Renal cortex interstitium (tissue), 15 donors: ENCODE measurements at places on chromosomes 5 and 9. TPM values are rescaled to one million over a fixed set of nuclear protein-coding genes. Genes with fewer than 3 reads are reported as not detected.

DNA sequence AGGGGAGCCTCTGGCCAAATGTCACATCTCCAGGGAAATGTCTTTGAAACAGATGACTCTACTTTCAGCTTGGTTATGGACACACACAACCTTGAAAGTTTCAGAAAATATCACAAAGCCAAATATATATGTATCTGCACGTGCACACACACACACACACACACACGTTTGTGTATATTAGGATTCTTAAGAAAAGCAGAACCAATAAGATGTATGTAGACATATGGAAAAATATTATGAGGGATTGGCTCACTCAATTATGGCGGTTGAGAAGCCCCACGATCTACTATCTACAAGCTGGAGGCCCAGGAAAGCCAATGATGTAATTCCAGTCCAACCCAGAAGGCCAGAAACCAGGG lies 194.9 kb downstream of the PALM2AKAP2 start:
- DNase-seq = no peak

- no peak for DNase-seq
Measured at GRCh38 chr9:81053298-81054025, 635.9 kb downstream of the TLE1 start.

GRCh38 chr9:95854386-95855020 lies 21.0 kb upstream of the ERCC6L2 start:
- DNase-seq = no peak

- no peak for DNase-seq
Measured at GRCh38 chr9:89212171-89212570, 33.6 kb upstream of the SHC3 start.

DNA sequence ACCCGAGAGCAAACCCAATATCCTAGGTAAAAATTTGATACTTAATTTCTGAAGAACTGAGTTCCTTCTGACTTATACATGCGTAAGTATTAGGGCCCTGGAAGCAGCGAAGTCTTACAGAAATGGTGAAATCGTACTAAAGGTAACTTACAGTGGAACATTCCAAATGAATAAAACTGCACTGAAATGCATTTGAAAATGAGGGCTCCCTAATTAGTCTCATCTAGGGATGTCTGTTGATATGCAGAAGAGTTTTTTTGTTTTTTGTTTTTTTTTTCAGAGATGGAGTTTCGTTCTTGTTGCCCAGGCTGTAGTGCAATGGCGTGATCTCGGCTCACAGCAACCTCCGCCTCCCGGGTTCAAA lies 10.4 kb upstream of the NANS start:
- DNase-seq = no peak

GRCh38 chr9:121811140-121811539 lies 159.7 kb downstream of the DAB2IP start:
- no peak for DNase-seq

DNA sequence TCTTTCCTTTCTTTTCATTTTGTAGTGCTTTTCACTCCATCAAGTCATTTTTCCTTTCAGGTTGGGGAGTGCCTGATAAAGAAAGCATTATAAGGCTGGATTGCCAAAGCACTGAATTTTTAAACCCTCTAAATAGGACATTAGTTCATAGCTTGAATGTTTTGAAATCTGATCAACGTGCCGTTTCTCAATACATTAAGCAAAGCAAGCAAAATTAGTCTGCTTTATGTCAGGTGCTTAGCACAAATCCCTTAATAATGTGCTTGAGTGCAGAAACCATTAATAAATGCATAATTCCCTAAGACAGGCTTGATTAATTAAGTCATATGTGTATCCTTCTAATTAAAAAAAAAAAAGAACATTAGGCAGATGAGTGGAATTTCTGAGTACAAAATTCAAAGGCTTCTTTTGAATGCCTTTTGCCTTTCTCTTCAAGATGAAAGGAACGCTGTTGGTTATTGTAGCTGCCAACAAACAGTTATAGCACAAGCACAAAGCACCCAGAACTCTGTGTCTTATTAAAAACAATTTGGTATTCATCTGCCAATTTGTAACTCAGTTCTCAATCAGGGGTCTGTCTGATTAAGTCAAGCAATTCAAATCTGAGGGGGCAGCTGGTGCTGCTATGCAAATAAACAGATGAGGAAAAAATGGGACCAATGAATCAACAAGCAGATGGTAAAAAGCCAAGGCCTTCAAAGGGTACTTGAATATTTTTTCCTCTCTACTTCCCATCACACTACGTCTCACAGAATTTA lies 233.7 kb downstream of the TLE1 start:
- DNase-seq = no peak

- DNase-seq = peak; percentile 17
Measured at GRCh38 chr5:4295663-4296339, 700.2 kb downstream of the IRX1 start.

- no peak for DNase-seq
Measured at GRCh38 chr5:41482715-41483114, 27.7 kb downstream of the PLCXD3 start.

DNA sequence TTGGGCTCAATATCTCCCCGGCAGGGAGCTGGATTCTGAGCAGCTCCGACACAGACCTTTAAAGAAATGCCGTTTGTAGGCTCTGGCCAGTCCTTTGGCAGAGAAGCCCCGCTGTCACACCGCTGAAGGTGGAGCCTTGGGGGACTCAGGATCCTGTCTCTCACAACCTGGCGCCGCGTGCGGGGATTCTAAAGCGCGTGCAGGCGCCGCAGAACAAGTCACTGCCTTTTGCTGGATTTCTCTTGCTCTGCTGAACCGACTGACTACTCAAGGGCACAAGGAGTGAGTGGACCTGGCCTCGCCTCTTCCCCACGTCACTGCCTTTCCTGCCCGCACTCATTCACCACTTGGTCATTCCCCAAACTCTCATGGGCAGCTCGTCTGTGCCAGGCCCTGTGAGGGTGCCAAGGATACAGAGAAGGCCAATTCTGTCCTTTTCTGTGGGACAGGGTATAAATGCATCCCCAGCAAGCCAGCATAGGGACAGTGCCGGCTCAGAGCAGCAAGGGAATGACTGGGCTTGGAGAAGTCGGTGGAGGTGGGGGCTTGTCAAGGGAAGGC lies 69.3 kb downstream of the CRB2 start:
- DNase-seq = no peak

- DNase-seq = no peak
Measured at GRCh38 chr5:144458216-144458615, 287.5 kb downstream of the KCTD16 start.

DNA sequence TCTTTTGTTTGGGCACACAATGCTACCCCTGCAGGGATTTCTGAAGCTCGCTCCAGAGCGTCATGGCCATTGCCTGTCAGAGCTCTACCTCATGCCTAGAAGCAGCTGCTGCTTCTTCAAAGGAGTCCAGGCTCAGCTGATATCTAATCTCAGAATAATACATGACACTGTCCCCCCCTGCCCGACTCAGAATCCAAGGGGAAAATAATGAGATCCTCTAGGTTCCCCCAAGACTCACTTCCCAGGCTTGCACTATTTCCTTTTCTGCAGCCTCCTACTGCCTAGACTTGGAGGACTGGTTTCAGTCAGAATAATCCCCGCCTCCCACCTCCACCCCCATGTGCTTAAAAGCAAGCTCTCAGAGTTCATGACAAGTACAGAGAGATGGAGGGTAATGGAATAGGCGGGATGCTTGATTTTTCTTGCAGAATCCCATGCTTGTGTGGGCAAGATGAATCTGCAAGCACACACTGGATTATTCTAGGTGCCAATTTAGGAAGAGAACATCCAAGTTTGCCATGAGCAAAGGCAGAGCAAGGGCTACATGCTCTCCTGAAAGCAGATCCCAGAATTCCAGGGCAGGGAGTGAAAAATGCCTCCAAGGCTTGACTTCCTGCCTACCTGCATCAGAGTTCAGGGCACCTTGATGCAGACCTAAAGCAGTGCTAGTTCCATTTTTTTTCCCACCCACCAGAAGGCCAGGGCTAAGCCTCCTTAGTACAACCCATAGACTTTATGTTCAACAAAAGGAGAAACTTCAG lies 97.4 kb upstream of the IFNK start:
- no peak for DNase-seq

- DNase-seq = no peak
Measured at GRCh38 chr5:93267276-93267675, 313.7 kb downstream of the NR2F1-AS1 start.

GRCh38 chr9:78566948-78567675 lies 270.2 kb downstream of the PSAT1 start:
- DNase-seq = no peak

DNA sequence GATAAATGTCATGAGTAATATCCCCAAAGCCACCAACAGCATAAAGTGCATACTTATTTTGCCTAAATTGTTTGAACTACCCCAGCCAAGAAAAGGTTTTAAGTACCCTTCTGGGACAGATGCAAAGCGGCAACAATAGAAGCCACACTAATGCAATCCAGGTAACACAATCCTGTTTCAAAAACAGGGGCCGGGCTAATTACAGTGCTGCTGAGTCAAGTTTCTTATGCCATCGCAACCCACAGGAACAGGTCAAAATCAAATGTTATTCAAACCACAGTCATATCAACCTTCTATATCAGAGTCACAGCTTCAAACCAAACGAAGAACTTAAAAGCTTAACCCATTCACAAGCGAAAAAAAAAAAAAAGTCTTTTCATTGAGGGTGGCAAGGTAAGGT lies 28.3 kb downstream of the EBF1 start:
- DNase-seq = no peak

DNA sequence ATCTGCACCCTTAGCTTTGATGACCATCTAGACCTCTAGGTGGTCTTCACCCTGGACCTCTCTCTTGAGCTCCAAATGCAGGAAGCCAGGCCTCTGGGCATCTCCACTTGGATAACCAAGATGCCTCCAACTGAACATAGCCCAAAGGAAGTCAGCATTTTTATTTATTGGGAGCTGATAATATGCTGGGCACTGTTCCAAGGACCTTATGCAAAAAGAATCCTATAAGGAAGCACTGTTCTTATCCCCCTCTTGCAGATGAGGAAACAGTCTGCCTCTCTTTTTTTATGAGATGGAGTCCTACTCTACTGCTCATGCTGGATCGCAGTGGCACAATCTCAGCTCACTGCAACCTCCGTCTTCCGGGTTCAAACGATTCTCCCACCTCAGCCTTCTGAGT lies 219.9 kb downstream of the CDK5RAP2 start:
- DNase-seq = no peak

- no peak for DNase-seq
Measured at GRCh38 chr5:146290318-146290717, 48.3 kb upstream of the POU4F3 start.

DNA sequence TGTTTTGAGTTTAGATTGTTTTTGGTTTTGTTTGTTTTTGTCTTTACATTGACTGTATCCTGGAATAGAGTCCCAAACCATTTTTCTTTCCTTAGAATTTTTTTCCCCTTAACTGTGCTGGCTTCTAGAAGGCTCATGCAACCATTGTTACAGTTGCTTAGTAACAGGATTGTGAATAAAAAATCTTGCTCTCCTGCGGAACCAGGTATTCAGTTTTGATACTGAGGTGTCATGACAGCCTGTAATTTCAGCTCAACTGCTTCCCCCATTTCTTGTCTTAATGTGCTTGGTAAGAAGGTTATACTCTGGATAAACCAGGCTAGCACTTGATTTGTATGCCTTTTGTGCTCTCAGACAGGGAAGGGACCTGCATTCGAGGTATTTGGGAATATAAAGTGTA lies 42.1 kb downstream of the FOCAD start:
- no peak for DNase-seq

- no peak for DNase-seq
Measured at GRCh38 chr5:159102311-159102934, 2.7 kb upstream of the EBF1 start.

- DNase-seq = no peak
Measured at GRCh38 chr5:67042176-67043003, 154.2 kb downstream of the CD180 start.

GLDC gene
- polyA plus RNA-seq = 19.0 TPM

CDH9 gene
- polyA plus RNA-seq = 11.9 TPM

PCDHGC5 gene
- 0.36 TPM for polyA plus RNA-seq

RALGPS1 gene
- 23.3 TPM for polyA plus RNA-seq

SLC45A2 gene
- polyA plus RNA-seq = 0.54 TPM

HRCT1 gene
- not detected for polyA plus RNA-seq

SPATA31A7 gene
- polyA plus RNA-seq = not detected

NTRK2 gene
- polyA plus RNA-seq = 114 TPM

ALAD gene
- 41.7 TPM for polyA plus RNA-seq

LCP2 gene
- 3.1 TPM for polyA plus RNA-seq

BAAT gene
- polyA plus RNA-seq = 0.32 TPM

SPATA31C1 gene
- polyA plus RNA-seq = 0.55 TPM
